ENCODE measurements at places on chromosomes 2 and 18.

DNA sequence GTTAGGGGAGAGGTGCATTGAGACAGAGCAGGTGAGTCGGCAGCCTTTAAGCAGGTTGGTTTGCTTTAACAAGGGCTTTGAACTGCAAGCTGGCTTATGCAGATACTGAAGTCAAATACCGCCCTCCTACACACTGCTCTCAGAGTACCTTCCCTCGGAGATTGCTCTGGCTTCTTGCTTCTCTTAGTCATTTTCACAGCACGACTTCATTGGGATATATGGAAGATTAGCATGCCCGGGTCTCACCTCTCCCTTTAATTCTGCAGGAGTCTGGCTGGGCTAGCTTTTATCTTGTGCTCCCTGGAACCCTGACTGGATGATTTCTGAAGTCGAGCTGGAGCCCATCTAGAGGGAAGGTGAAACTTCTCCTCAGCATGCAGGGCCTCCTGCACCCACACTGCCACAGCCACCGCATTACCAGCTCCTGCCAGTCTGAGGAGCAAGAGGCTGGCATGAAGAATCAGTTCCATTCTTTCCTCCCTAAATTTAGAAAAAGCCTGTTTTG is 395.5 kb upstream of the HNRNPA3 start:
- DNase-seq: no peak

DNA sequence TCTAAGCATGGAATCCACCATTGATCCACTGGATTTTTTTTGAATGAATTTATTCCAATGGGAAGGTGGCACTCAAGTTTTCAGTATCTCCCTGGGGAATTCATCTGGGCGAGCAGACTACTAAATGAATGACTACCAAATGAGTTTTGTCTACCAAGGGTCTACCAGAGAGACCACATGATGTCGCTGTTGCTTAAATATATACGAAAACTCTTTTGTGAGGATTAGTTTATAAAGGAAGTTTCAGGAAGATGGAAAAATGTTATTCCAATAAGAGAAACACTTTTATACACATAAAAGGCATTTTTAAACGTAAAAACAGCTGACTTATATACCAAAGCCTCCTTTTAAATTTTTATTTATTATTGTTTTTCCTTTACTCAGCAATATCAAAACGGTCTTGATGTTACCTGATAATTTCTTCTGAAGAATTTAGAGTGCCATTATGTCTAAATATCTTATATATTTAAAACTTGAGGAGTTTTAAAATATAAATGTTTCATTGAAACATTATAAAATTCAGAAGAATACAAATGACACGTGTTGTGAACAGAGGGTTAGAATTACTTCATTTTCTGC is 139.7 kb downstream of the HRH4 start:
- DNase-seq: no peak

GRCh38 chr2:195500879-195501278 is 156.1 kb upstream of the SLC39A10 start:
- no peak for DNase-seq

DNA sequence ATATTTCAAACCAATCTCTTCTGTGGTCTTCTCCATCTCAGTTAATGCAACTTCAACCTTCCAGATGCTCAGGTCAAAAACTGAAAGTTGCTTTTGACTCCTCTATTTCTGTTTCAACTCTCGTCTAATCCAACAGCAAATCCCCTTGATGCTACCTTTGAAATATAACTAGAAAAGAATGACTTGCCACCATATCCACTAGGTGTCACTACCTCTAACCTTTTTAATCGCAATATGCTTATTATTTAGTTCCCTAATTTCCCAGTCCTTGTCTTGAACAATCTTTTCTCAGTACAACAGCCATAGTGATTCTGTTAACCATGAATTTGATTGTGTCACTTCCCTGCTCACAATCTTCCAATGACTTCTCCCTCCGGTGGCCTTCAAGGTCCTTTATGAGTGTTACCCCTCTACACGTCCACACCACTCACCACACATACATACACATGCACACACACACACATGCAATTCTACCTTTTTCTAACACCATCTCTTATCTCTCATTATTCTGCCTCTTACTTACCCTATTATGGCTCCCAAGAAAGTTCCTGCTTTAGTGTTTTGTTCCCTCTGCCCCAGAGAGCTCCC is 245.5 kb upstream of the KCNJ3 start:
- no peak for DNase-seq

- DNase-seq: no peak
Measured at GRCh38 chr2:126933711-126934091, 35.0 kb downstream of the TEX51 start.

DNA sequence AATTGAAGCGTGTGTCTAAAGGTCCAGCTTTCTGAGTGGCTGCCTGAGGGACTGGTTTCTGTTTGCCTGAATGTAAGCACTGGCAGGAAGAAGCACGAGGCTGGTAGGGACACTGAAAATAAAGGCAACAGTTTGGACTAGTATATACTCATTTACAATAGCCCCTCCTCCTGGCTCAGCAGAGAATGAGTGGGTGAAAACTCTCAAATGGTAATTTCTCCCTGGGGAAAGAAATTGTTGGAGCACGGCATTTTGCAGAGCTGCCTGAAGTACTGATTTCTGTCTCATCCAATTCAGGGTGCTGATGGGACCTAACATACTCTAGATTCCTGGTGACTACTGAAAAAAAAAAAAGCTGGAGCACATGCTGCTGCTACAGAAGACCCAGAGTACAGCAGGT is 17.3 kb upstream of the SPP2 start:
- no peak for DNase-seq

- no peak for DNase-seq
Measured at GRCh38 chr2:215751200-215751910, 262.0 kb downstream of the MREG start.

DNA sequence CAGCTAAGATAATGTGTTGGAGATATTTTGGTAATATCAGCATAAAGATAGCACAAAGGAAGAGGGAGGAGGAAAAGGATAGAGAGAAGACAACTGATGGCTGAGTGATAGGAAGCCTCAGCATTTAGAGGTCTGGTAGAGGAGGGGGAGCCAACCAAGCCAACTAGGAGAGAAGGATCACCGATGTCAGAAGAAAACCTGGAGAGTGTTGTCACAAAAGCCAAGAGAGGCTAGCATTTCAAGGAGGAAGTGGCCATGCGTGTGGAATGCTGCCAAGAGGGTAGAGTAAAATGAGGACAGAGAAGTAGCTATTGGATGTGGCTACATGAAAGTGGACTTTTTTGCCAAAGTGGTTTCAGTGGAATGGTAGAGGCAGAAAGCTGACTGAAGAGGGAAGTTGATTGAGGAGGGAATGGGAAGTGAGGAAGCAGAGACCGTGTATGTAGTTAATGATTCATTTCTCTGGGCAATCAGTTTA is 34.3 kb downstream of the LCLAT1 start:
- DNase-seq: no peak

GRCh38 chr2:219509780-219510511 is 4.3 kb upstream of the ASIC4 start:
- DNase-seq: no peak

DNA sequence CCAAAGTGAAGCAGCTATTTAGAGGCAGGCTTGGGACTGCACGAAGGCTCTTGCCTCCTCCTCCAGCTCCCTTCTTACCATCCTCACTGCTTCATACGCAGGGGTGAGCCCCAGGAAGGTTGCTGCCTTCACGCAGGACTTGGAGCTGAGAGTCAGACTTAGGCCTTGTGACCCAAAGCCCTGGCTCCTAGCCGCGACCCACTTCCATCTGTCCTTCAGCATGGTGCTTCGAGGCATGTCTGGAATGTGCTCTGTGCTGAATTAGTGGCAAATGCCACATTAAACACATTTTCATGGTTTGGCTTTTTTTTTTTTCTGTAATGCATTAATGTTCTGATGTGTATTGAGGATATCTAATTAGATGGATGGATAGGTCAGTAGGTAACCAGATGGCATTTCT is 37.5 kb downstream of the ITGB1BP1 start:
- DNase-seq: no peak

DNA sequence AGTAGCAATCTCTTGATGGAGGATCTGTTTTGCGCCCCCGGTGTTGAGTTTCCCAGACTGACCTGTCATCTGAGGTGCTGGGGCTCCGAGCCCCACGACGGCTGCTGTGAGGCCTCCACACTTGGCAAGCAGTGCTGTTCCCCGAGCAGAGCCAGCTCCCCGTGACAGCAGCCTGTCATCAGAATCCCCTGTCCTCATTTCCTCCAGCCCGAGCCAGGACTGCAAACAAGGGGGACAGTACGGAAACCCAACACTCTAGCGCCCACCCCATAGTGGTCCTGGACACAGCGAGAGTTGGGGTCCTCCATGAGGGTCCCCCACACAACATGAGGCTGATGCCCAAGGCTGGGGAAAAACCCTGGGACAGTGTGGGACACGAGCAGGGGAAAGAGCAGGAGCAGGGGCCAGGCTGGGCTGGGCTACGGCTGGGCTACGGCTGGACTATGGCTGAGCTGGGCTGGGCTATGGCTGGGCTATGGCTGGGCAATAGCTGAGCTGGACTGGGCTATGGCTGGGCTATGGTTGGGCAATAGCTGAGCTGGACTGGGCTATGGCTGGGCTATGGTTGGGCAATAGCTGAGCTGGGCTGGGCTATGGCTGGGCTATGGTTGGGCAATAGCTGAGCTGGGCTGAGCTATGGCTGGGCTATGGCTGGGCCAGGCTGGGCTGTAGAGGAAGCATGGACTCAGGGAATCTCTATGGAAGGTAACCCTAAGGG is 1.5 kb upstream of the KLHL30 start:
- no peak for DNase-seq

- no peak for DNase-seq
Measured at GRCh38 chr18:332721-333510, 65.1 kb upstream of the THOC1 start.

GRCh38 chr18:24831871-24832665 is 371.6 kb downstream of the HRH4 start:
- no peak for DNase-seq

- DNase-seq: no peak
Measured at GRCh38 chr18:43077510-43078308, 37.8 kb downstream of the RIT2 start.

- DNase-seq: no peak
Measured at GRCh38 chr2:197001921-197002320, 75.4 kb upstream of the PGAP1 start.

DNA sequence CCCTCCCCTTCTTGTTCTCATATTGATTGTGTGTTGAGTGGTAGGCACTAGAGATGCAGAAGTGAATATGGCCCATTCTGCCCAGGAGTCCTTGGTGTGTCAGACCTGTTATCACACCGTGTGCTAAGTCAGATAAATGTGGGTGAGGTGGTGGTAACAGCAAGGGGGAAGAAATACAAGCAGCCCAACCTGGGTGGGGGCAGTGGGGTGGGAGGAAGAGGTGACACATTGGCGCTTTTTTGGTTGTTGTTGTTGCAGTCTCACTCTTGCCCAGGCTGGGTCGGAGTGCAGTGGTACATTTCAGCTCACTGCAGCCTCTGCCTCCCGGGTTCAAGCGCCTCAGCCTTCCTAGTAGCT is 12.8 kb downstream of the B3GNT2 start:
- DNase-seq: no peak

DNA sequence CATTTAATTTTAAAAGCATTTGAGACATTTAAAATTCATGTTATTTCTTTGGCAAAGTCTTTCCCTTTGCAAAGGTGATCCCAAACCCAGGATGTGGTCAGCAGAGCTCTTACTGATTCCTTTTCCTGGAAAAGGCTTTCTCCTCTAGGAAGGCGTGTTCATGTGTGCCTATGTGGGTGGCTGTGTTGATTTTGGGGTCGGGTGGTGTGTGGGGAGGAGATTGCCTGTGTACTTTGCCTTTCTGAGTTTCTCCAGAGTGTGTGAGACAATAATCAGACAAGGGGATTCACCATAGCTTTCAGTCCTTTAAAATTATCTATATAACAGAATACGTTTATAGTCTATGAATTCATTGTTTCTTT is 173.2 kb downstream of the SOCS6 start:
- no peak for DNase-seq

DNA sequence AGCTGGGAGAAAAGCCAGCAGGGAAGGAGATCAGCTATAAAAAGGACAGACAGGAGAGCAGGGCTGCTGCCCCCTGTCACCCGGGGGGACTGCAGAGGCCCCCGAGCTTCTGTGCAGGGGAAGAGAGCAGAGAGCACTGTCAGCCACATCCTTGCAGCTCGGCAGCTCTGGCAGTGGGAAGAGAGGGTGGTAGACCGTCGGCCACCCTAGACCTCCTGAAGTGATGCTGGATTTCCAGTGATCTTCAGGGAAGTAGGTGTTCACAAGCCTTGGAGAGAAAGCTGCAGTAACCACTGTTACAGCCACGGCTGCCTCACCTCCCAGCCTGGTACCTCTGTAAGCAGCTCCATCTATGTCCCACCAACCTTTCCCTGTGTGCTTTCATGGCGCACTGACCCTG is 134.9 kb downstream of the TFCP2L1 start:
- DNase-seq: no peak

DNA sequence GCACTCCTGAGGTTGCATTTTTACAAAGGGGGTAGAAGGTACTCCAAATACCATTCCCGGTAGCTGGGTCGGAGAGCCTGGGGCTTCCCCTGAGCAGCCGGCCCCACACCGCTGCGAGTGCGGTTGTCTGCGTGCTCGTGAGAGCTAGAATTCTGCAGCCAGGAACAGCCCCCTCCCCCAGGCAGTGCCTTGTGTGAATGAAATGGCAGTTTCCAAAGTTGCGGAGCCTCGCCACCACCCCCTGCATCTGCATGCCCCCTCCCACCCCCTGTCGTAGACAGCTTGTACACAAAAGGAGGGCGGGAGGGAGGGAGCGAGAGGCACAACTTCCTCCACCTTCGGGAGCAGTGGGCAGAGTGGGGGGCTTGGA is 1.1 kb downstream of the MYCN start:
- no peak for DNase-seq

DNA sequence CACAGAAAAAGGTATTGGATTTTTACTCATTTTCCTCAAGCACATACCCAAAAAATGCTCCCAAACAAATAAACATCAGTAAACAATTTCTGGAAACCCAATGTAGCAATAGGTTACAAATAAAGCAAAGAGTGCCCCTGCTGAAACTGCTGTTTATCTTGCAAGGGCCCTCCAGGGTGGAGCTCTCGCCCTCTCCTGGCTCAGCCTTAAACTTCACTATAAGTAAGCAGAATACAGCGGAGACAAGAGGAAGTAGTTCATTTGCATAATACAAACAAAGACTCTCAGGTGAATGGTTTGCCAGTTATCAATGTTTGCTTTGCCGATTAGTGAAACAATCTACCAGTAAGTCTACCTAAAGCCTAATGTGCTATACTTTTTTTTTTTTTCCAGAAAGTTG is 437.6 kb downstream of the DLGAP1 start:
- no peak for DNase-seq

GRCh38 chr18:60987963-60988362 is 345.3 kb upstream of the CDH20 start:
- DNase-seq: no peak

DNA sequence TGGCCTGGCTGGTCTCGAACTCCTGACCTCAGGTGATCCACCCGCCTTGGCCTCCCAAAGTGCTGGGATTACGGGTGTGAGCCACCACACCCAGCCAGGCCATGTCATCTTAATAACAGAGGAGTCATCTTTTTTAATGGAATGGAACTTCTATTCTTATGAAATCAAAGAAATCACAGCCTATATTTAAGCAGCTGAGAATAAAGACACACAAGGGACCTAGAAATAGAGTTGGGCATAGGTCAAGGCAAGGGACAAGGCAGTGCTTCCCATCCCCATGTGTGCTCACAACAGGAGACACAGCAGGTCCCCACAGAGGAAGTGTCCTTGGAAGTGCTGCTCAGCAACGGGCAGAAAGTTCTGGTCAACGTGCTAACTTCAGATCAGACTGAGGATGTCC is 3.2 kb downstream of the SNX17 start:
- DNase-seq: no peak

GRCh38 chr2:114368705-114369104 is 73.7 kb upstream of the DPP10 start:
- DNase-seq: no peak
